ENCODE measurements at places on chromosomes 12 and 14.

DNA sequence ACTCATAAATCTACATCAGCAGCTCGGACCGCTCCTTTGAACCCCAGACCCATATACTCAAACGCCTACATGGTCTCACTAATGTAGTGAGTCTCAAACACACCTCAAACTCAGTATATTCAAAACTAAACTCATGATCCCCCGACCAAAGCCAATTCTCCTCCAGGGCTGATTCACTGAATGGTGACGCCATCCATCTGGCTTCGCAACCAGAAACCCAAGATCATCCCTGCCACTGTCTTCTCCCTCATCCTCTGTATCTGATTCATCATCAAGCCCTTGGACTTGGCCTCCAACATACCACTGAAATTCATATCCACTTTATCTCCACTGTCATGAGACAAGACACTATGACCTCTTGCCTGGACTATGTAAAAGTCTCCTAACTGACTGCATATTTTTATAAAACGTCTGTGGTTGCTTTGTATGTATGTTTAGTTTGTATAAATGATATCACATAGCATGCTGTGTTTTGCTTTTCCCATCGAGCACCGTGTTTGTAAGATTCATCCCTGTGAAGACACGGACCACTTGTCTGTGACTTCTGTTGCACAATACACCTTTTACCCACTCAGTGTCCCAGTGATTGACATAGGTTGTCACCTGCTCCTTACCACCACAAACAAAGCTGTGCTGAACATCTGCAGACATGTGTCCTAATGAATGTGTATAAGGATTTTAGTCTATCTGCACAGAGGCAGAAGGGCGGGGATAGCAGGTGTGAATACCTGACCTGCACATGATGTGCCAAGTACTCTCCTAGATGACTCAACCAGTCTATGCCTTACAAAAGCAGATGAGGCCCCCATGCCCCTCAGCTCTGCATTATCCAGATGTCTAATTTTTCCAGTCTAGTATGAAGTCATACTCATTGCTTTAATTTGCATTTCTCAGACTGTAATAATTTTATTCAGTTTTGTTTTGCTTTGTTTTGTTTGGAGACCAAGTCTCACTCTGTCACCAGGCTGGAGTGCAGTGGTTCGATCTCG, 76.9 kb downstream of the VWF start:
- no peak for DNase-seq

- DNase-seq, result no peak
Measured at GRCh38 chr12:51815571-51815970, 32.9 kb downstream of the FIGNL2 start.

DNA sequence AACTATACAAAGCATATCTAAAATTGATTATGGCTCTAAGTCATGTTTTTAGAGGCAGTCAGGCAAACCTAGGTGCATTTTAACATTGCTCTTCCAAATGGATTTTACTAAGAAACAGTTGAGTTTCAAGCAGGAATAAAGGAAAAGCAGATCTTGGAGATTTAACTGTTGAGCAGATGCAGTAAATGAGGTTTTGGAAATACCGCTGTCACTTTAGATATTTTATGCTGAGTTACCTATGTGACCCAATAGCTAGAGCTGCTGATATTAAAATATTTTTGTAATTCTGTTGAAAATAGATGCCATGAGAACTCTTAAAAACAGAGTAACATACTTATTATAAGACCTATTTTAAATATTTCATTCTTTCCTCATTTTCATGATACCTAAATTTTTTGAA, 181.4 kb downstream of the SYT1 start:
- no peak for DNase-seq

- no peak for DNase-seq
Measured at GRCh38 chr14:56150645-56151345, 32.6 kb downstream of the PELI2 start.

DNA sequence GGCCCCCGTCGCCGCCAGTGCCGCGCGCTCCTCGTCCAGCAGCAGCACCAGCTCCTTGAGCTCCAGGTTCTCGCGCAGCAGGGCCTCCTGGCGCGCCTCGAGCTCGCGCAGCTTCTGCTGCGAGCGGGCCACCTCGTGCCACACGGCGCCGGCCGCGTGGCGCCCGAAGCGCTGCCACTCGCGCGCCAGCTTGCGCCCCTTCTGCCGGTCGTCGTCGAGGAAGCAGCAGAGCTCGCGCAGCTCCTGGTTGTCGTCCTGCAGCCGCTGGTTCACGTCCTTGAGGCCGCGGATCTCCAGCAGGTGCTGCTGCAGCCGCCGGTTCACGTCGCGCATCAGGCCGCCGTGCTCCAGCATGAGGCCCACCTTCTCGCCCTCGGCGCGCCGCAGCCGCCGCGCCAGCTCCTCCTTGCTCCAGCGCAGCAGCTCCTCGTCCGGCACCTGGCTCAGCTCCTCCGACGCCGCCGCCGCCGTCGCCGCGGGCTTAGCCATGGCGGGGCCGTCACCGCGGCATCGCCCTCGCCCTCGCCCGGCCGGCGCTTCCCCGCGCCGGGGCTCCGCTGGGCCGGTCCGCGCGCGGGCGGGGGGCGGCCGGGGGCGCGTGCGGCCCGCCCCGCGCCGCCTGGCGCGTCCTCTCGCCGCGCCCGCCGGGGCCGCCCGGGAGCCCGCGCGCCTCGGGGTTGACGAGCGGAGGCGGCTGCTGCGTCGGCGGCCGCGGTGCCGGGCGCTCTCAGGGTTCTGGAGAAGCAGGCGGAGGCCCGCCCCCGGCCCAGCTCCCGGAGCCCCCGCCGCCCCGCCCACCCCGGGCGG, at the start of gene CCDC85C:
Gene CCDC85C (minus strand): TSS at position 737 of the 807 bp plus-strand sequence. CDS start 248 bp downstream, at position 489.
- no peak for DNase-seq
